Adrenal gland (tissue), 19 donors: ENCODE measurements at places on chromosomes 3 and 15.

- DNase-seq: no peak
Observed at GRCh38 chr15:78398076-78398825, 39.8 kb upstream of the IREB2 start.

DNA sequence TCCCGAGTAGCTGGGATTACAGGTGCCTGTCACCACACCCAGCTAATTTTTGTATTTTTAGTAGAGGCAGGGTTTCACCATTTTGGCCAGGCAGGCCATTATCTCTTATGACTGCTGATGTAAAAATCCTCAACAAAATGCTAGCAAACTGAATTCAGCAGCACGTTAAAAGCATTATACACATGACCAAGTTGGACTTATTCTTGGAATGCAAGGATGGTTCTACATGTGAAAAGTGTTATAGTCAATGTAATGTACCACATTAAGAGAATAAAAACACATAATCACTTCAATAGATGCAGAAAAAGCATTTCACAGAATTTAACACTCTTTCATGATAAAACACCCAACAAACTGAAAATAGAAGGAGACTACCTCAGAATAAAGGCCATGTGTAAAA, 20.2 kb downstream of the RNF13 start:
- no peak for DNase-seq

GRCh38 chr3:195596765-195597171, 13.0 kb upstream of the APOD start:
- no peak for DNase-seq

GRCh38 chr3:189590223-189590622, 41.0 kb upstream of the TP63 start:
- no peak for DNase-seq

DNA sequence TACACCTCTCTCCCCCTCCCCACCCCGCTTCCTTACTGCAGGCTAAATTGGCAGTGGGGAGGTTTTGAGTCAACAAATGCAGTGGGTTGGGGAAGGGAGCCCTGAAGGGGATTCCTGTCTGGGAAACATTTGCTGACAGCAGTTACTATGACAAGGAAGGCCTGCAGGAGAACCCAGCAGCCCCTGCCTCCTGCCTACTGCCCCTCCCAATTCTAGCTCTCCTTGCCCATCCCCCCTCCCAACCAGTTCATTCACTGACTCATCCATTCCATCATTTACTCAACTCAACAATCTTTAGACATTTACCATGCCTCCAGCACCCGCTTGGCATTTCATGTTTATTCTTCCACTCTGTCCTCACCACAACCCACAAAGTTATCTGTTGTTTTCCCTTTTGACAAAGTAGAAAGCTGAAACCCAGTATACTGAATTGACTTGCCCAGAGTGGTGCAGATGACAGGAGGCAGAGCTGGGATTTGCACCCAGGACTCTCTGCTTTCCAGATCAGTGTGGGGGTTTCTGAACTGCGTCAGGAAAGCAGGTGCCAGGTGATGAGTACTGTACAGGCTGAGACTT, 75.0 kb downstream of the MAGEF1 start:
- DNase-seq: no peak

- no peak for DNase-seq
Observed at GRCh38 chr15:61500951-61501620, 272.0 kb upstream of the RORA start.
